Fibroblast of lung (primary cell): ENCODE measurements at places on chromosomes 16 and 17.

DNA sequence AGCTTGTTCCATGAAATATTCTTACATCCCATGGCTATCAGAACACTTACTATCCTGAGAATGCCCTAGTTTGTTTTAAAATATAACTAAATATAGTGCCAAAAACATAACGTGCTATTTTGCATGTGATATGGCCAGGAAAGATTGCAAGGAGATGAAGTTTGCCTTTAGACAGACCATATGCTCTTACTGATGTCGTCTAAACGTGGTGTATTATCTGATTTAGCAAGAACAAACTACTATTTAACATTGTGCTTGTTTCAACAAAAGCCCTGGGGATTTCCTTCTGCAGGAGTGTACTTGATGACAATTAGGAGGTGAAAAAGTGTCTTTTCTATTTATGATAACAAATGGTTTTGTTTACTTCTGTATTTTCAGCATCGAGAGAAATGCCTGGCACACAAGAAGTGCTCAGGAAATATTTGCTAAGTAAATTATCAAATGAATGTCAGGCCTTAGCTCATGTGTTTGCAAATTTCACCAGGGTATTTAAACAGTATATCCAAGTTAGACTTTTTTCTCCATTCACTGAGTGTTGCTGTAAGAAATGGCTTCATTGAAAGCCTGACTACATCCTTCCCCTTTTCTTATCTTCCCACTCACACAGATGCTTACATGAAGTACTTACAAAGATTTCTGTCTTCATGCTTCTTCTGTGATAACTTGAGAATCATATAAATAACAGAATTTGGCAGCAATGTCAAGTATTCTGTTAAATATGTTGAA, 1033.6 kb downstream of the CDH8 start:
- DNase-seq: no peak

GRCh38 chr16:51880776-51881175, 666.2 kb downstream of the TOX3 start:
- DNase-seq: peak; percentile 96

- DNase-seq: no peak
Measured at GRCh38 chr16:27758544-27758943, 208.6 kb downstream of the KATNIP start.

DNA sequence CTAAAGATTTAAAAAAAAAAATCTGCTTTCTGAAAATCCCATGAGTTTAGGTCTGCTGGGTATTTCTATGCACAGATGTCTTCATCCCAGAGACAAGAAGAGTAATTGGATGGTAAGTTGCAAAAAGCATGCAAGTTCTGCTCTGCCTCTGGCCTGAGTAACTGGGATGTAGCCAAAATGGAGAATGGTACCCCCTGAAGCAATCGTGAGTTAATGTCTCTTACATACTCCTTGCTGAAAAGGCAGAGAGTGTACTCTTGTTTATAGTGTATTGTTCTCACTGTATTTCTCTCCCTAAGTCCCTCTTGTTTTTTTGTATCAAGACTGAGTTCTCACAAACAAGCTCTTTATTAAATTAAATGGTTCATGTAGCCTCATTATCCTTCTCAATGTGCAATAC, 259.0 kb downstream of the IRX3 start:
- peak; percentile 58 for DNase-seq

- DNase-seq: peak; percentile 82
Measured at GRCh38 chr17:49260011-49260816, 29.6 kb upstream of the PHOSPHO1 start.

- peak; percentile 33 for DNase-seq
Measured at GRCh38 chr17:38550661-38551060, 55.1 kb downstream of the SRCIN1 start.

- no peak for DNase-seq
Measured at GRCh38 chr16:48537909-48538745, 71.9 kb downstream of the N4BP1 start.

GRCh38 chr17:83080858-83081683, 1.7 kb downstream of the METRNL start:
- peak; percentile 22 for DNase-seq

GRCh38 chr16:86251682-86252081, 258.6 kb upstream of the FOXF1 start:
- DNase-seq: peak; percentile 80

GRCh38 chr17:82121246-82121645, 23.2 kb upstream of the FASN start:
- DNase-seq: no peak

- peak; percentile 51 for DNase-seq
Measured at GRCh38 chr16:66409156-66409555, 17.9 kb upstream of the BEAN1 start.

- no peak for DNase-seq
Measured at GRCh38 chr17:9402590-9403199, 172.9 kb downstream of the STX8 start.

DNA sequence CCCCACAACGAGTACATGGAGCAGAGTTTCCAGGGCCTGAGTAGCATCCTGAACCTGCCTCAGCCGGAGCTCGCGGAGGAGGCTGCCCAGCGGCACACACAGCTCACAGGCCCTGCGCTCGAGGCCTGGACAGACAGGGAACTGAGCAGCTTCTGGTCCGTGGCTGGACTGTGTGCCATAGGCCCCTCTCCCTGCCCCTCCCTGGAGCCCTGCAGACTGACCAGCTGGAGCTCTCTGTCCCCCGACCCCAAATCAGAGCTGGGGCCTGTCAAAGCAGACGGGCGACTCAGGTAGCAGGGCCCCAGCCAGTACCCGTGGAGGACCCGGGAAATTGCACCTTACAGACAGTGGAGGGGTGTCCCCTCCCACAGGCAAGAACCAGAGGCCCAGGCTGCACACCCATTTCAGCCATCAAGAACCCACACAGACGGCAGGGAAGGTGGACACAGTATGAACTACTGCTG, 13.0 kb downstream of the MRPL27 start:
- no peak for DNase-seq

DNA sequence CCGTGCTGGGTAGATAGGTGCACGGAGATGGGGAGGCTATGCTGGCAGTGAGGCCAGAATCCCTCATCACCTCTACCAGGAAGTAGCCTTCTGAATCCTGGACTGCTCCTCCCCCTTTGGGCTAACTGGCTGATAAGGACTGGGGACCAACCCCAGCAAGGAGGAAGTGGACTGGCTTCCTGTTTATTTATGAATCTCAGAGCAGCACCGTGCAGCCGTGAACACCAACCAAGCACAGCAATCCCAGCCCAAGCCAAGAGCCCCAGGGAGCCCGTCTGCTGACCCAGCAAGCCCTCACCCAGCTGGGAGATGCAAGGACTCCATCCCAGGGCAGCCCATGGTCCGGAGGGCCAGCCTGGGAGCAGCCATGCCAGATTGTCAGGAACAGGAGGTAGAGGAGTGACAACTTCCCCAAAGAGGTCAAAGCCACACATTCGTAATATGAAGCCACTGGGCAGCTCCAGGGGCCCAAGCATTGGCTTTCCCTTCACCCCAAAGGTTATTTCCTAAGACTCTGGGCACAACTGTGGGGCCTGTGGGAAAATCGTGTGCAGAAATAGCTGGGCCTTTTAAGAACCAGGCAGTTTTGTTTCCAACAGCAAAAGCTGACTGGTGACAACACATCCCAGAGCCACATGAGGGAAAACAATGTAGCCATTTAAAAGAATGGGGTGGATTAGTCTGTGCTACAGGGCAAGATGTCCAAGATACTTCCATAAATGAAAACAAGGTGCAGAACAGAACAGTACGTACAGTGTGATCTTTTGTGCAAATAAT, 23.9 kb downstream of the PHB1 start:
- no peak for DNase-seq

DNA sequence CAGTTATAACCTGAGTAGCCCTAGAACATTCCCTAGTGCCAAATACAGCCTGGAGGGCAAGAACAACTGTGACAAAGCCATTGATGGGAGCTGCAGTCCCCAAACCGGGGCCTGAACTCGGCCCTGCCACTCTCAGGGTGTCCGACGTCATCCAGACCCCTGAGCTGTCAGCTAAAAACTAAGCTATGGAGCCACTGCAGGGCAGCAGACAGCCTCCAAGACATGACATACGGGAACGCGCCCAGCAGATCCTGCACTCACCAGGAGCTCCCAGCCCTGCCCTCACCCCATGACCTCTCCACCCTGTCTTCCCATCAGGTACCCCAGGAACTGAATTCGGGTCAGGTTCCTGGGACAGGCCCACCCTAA, 28.4 kb downstream of the KDM8 start:
- DNase-seq: no peak

DNA sequence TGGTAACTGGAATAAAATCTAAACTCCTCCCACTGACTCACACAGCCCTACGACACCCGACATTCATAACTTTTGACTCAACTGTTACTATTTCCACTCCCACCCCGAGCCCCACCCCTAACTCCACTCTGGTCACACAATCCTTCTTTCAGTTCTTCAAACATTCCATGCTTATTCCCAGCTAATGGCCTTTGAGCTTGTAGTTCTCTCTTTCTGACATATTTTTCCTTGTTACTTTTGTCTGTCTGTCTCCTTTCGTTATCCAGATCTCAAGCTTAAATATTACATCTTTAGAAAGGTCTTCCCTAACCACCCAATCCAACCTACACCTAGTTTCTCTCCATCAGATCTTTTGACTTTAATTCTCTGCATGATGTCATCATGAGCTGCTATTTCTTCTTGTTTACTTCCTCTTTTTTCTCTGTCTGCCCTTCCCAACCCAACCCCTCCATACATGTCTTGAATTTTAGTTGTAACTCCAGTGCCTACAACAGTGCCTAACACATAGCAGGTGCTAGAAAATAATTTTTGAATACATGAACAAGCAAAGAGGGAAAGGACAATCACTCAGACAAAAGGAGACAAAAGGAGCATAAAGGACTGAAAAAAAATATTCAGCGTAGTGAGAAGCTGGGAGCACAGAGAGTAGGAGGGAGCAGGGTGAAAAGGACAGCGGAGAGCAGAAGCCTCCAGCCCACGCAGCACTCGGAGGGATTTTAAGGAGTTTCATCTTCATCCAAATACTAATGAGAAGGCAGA, 65.2 kb upstream of the SMIM36 start:
- DNase-seq: peak; percentile 87

GRCh38 chr17:794876-795275, 12.7 kb downstream of the MRM3 start:
- DNase-seq: peak; percentile 82

DNA sequence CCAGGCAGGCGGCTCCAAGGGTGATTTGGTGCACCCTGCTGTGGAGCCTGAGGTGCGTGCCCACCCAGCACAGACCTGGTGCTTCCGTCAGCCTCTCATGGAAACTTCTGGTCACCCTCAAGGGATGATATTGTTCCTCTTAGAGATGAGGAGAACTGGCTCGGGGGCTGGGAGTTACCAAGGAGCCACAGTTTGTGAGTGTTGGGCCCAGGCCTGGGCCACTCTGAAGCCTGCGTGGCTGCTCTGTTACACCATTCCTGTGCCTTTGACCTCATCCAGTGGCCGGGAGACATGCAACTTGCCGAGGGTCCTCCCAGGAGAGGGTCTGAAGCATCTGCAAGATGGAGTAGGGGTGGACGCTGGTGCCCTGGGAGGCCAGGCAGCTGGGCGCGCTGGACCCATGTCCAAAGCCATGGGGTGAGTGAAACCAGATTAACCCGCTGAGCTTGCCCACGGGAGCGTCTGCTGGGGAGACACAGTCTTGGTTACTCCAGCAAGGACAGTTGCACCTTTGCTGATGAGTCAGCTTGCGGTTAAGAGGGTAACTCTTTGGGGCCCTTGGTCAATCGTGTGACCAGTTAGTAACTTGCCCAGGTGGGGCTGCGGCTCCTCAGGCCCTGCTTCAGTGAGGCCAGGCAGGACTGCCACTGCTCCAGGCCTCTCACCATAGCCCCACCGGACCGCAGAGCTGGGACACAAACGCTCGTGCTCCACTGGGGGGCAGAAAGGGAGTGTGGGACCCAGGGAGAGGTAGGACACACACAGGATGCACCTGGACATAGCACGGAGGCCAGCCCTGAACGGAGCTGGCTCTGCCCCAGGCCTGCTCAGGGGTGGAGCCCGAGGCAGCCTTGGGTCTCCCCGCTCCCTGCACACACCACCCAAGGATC, 7.5 kb downstream of the C16orf90 start:
- no peak for DNase-seq

DNA sequence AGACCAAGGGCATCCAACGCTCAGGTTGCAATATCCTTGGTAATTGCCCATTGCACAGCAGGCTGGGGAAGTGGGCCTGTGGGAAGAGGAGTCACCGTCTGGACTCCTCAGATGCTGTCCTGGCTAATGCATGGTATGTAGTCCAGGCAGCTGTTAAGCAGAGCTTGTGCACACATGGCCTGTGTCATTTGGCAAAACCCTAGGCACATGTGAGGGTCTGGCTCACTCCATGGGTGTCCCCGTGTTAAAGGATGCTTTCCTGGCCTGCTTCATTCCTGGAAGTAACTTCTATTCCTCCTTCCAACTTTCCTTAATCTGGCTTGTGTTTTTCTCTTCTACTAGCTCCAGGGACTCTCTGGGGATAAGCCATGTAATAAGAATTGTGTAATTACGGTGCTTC, 378.0 kb upstream of the CA10 start:
- DNase-seq: no peak

GRCh38 chr16:57204675-57205074, 18.5 kb downstream of the RSPRY1 start:
- no peak for DNase-seq

- no peak for DNase-seq
Measured at GRCh38 chr17:47883589-47884426, 12.2 kb upstream of the SP2 start.

DNA sequence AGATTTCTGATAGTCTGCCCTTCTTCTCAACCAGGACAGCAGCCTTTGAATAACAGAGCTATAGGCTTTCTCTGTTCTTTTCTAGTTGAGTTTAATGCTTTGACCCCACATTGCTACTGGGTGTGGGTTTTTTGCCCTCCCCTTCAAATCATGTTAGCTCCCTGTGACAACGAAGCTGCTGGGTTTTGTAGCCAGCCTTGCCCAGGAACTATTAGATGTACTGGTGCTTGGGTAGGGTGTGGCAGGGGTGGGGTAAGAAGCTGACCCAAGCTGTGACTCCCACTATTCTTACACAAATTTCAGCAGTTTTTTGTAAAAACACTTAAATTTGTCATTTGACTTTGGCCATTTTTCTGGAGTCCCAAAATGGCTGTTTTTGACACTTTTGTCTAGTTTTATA, 69.7 kb downstream of the NLK start:
- no peak for DNase-seq

DNA sequence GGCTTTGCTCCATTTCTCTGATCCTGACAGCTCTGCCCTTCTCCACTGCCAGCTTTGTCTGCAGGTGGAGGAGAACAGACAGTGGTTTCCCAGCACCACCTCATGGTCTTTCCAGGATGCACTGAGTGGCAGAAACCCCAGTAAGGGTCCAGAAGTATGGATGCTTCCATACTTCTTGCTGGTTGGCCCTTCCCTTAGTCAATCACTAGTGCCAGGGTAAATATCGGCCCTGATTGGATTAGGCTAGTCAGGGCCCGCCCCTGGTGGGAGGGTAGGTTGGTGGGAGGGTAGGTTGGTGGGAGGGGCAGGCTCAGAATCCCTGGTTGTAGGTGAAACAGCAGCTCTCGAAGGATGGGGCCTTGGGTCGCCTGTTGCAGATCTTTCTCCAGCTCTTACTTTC, 10.2 kb downstream of the RNF213 start:
- DNase-seq: peak; percentile 21

GRCh38 chr17:19766421-19767270, 18.5 kb upstream of the ALDH3A1 start:
- peak; percentile 53 for DNase-seq

GRCh38 chr17:28404812-28405570, 1.0 kb downstream of the SLC46A1 start:
- no peak for DNase-seq
